ENCODE measurements at places on chromosomes 2 and 18.

DNA sequence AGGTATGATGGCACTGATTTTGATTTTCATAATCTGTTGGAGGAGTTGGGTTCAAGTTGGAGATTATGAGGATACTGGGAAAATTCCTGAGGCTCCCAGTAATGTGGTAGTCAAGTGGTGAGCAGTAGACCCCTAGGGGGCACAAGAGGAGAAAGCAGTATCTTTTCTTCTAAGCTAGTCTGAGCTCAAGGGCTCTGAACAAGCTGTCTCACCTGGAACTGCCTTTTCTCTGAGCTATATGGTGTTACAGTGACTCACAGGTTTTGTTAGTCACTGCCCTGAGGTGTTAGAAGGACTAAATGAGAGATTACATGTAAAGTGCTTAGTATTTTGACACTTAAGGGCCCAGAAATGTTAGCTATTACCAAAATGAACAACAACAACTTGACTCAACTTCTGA is 42.2 kb downstream of the CD302 start:
- DNase-seq, result no peak

GRCh38 chr2:24754985-24755705 is 38.0 kb downstream of the PTRHD1 start:
- DNase-seq, result no peak

DNA sequence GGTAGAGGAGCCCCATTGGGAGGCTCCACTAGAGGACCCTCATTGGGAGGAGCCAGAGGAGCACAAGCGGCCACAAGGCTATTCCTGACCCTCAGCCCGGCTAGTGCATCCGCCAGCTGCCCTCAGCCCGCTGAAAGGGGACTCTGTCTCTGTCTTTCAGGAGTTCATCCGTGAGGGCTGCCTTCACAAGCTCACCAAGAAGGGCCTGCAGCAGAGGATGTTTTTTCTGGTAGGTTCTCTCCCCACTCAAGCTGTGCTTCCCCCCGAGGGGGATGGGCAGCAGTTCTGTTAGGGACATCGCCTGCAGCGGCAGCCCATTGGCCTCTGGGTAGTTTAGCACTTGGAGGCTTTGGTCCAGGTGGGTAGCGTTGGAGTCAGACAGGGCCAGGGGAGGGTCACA is 25.1 kb downstream of the STK25 start:
- no peak for DNase-seq

DNA sequence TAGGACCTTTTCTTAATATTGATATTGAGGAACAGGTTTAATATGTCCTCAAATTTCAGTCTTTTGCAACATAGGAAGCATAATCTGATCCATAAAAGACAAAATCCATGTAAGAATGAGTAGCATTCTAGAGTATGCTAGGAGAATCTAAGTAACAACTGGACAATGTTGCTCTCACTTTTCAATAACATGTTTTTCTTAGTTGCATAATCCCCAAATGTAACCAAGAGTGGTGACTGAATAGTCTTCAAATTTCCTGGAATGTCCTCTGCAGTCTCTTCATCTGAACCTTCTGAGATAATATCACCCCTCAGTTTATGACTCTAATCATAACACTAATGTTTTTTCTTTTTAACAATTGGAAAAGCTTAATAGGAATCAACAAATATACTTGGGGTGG is 110.0 kb upstream of the ZEB2 start:
- no peak for DNase-seq

- no peak for DNase-seq
Measured at GRCh38 chr2:6008726-6009125, 316.5 kb downstream of the SOX11 start.

DNA sequence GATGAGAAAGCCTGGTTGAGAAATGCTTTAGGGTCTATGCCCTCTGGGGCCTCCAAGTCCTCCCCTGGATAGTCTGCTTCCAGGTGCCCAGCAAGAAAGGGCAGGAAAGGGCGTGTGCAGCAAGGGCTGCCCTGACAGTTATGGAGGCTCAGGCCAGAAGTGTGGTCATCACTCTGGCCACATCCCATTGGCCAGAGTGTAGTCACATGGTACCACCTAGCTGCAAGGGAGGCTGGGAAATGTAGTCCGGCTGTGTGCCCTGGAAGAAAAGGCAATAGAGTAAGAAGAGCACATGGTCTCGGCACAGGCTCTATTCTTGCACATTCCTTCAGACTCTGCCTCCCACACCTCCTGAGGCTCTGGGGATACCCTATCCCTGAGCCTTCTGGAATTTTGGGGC is 35.7 kb downstream of the ODC1 start:
- DNase-seq, result no peak

GRCh38 chr2:16425462-16426336 is 239.9 kb downstream of the CYRIA start:
- no peak for DNase-seq
